Activated T-cell treated with anti-CD3 and anti-CD28 coated beads, Interleukin-2, amount 50 U/mL, for 4 hours (primary cell): ENCODE measurements at places on chromosomes 2 and 18. TPM values are rescaled to one million over a fixed set of nuclear protein-coding genes. Genes with fewer than 3 reads are reported as not detected.

Gene UPP2
- total RNA-seq = not detected

Gene RTP5
- 0.14 TPM for total RNA-seq

Gene LOXL3
- total RNA-seq = 0.49 TPM

Gene HOXD12
- not detected for total RNA-seq

Gene IL1F10
- not detected for total RNA-seq

Gene PPM1G
- total RNA-seq = 186 TPM

Gene MBOAT2
- 0.99 TPM for total RNA-seq

Gene SPATA3
- not detected for total RNA-seq

Gene LYPD1
- not detected for total RNA-seq

Gene IHH
- total RNA-seq = not detected

DNA sequence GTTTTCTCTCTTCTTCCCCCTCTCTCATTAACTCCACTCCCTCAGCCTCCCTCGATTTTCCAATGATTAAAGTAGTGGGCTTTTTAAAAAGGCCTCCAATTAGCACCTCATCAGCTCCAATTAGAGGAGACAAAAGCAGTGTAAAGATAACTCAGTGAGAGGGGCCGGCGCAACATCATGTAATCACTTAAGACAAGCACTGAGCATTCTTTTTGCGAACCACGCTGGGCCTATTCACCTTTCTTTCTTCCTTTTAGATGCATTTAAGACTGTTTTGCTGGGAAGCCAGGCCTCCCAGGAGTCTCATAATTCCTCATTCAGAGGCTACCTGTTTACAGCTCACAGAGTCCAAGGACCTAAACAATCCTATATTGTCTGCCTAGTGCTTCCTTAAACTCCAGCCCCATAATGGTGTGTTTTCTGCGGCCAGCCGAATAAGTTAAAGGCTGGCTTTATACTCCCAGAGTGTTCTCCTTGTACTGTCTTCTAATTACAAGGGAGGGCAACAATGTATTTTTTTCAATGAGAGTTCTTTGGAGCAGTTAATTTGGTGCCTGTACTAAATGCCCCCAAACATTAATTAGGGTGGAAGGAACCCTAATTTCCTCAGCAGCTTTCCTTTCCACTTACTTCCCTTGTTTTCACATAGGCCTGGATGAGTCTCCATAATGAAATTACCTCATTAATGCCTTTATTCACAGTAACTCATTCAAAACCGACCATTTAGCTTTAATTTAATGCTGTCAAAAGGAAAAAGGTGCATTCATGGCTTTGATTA, 28.0 kb upstream of the LMAN1 start:
- DNase-seq = no peak

DNA sequence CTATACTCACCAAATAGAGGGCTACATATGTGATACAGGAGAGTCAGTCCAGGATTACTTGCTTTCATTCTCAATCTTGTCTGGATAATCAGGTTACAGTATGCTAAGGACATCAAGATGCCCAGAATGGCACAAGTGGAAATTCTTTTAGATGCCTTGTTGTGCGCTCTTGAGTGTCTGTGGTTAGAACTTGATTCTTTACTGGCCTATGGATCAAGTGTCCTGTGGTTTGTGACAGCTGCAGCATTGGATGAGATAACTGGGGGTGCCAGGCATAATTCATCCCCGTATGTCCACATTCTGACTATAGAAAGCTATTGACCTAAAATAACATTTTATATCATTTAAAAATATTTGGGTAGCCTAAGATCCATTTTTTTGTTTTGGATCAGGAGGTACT, 40.1 kb downstream of the CDC42EP3 start:
- DNase-seq = no peak

- DNase-seq = no peak
Observed at GRCh38 chr2:163649080-163649479, 86.7 kb downstream of the FIGN start.

- no peak for DNase-seq
Observed at GRCh38 chr2:134260713-134261112, 6.8 kb downstream of the MGAT5 start.

- DNase-seq = no peak
Observed at GRCh38 chr18:24993628-24994027, 358.3 kb downstream of the ZNF521 start.

GRCh38 chr2:100782380-100782878, 37.5 kb upstream of the NPAS2 start:
- no peak for DNase-seq

DNA sequence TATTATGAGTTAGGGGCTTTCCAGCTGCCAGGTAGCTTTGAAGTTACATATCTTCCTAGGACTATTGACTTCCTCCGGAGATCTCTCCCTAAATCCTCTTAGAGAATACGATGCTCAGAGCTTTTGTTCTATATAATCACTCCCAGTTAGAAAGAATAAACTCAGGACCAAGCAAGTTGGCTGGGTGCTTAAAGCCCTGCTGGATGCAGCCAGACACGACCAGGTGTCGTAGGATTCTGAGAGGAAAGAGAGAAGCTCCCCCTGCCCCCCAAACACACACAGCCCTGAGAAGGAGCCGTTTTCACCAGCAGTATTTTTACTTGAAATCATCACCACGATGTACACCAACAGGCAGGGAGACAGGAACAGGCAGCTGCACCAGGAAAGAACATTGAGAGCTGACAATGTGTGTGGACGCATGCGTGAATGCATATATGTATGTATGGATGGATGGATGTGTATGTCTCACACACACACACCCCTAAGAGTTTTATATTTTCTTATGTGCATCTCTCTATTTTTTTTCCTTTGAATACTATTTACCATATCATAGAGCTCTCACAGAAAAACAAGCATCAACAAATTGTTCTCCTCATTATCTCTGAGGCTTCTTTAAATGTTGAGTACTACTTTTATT, 382.6 kb downstream of the EPHA4 start:
- DNase-seq = no peak

- DNase-seq = no peak
Observed at GRCh38 chr2:25651066-25651465, 22.3 kb downstream of the DTNB start.

GRCh38 chr2:240257940-240258580, 117.6 kb upstream of the OTOS start:
- DNase-seq = no peak

- DNase-seq = no peak
Observed at GRCh38 chr2:150485114-150485870, 2.2 kb downstream of the RND3 start.

DNA sequence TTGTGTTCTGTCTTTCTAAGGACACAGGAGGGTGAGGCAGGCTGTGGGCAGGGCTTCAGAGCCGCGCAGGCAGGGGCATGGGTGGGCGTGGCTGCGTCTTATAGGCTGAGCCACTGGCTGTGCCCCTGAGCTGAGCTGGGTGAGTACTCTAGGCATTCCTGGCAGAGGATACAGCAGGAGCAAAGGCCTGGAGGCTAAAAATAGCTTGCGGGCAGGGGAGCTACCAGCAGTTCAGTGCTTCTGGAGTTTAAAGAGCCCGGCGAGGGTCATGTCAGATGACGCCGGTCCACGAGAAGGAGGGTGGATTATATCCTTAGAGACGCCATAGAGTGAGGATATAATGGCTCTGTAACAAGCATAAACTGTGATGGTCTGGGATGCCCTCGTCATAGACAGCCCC, 31.5 kb upstream of the PDIA6 start:
- DNase-seq = no peak

DNA sequence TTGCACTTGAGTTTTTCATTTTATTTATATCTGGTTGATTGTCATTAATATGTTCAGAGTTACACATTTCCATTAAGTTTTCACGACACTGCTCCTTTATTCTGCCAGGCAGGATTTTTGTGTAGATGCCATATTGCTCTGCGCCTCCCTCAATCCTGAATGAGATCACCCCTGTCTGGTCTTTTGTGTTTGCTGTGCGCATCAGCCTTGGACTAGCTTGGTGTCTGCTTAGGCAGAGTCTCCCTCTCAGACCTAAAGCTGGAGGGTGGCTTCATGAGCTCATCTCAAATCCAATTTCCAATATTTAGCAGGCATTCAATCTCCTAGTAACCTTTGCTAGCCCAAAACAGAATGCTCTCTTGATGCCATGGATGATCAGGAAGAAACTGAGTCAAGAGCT, 137.4 kb downstream of the SMAD7 start:
- DNase-seq = no peak

DNA sequence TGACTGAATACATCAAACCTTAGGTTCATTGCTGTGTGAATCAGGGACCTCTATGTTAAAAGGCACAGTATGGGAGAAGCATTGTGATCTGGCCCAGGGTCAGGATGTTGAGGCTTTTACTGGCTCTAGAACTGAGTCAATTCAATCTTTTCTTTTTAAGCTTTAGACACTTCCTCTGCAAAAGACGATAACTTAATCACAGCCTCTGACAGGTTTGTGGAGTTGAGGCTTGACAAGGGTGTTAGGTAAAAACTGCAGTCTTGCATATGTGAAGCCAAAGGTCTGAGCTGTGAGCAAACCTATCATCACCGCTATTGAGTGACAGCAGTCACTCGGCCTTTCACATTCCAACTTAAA, 17.3 kb upstream of the ARHGAP25 start:
- no peak for DNase-seq

DNA sequence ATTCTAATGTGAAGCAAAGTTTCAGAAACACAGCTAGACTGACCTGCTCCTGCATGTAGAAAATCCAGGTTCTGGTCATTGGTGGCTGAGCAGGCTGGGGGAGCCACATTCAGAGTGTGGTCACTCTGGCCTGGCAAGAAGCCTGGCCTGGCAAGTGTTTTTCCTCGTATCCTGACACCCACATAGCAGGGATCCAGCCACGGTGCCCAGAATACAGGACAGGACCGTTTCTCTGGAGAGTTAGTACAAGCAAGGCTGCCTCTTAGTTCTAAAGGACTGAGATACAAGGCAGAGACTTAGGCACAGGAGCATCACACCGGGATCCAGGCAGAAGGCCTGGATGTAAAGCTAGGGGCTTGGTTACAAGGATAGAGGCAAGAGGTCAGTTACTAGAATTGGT, 4.8 kb upstream of the LAMA1 start:
- DNase-seq = no peak

GRCh38 chr18:53380063-53380639, 844.3 kb downstream of the MBD2 start:
- no peak for DNase-seq

GRCh38 chr2:205714058-205714776, 31.9 kb downstream of the NRP2 start:
- DNase-seq = no peak

DNA sequence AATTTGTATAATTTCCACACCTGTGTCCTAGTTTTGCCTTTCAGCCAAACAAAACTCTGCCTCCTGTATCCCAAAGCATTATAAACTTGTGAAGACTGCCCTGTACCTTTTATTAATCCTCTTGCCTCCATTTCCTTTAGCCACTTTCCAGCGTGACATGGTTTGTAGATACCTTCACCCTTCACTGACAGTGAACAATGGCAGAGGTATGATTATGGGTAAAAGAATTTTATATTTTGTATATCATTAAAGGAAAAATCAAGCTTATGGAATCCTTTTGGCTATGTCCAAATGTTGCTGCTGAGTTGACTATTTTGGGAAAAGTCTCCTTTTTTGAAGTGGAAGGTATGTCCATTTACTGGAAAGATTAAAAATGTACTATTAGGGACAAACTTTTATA, 251.7 kb downstream of the HNMT start:
- DNase-seq = no peak

DNA sequence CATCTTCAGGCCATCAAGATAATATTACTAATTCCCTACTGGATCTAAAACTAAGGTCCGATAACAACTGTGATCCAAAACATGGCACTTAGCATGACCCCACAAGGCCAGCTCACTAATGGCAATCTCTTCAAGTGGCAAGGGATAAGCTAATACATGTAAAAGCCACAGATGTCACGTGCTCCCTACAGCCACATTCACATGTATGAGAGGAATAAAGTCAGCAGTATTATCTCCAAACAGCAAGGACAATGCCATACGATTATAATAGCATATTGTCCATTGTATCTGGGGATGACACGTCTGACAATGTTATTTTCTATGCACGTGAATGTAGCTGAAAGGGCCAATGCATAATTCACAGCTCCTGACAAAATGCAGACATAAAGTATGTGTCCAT, 56.0 kb downstream of the KLF7 start:
- DNase-seq = no peak

GRCh38 chr2:197268786-197269584, 41.6 kb downstream of the ANKRD44 start:
- DNase-seq = no peak

- no peak for DNase-seq
Observed at GRCh38 chr2:14910654-14911053, 278.1 kb downstream of the LRATD1 start.

GRCh38 chr2:200172944-200173581, 133.4 kb upstream of the SPATS2L start:
- no peak for DNase-seq
